ENCODE measurements at places on chromosomes 2 and 18.
A peak's percentile ranks its signal among the peaks of the same experiment; 100 is the strongest.

DNA sequence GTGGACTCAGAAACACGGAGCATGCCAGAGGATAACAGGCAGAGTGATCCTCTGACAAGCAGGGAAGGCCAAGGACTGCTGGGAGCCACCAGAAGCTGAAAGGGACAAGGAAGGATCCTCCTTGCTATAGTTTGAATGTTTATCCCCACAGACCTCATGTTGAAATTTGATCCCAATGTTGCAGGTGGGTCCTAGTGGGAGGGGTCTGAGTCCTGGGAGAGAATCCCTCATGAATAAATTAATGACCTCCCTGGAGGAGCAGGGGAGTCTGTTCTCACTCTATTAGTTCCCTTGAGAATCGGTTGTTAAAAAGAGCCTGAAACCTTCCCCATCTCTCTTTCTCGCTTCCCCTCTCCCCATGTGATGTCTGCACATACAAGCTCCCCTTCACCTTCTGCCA, 124.4 kb downstream of the FBXO15 start:
- no peak for DNase-seq

DNA sequence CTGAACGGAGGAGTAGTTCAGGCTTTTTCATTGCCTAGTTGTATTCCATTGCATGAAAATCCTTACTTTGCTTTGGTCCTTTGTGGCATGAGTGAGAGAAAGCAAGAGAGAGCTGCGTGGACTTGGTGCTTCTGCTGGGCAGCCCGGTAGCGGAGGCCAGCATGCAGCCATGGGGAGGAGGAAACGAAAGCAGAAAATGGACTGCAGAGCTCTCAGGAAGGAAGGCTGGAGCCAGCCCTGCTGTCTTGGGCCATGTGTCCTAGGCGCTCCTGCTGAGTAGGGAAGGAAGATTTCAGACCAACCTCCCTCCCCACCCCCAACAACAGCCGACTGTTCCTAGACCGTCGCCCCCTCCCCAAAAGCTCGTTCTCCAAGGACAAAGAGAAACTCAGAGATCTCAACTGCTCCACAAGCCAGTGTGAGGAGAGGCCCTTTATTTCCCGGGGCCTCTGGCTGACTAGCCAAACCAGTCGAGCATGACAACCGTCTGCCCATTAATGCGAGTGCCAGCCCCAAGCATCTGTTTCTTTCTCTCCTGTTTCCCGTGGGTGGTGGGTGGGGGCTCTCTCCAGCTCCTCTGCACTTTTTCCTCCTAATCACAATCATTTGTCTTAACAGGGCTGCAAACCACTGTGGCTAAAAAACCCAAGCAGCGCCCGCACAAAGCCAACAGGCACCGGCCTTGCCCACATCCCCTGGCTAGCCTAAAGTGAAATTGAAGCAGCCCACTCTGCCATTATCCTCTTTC, 66.8 kb upstream of the FZD7 start:
- DNase-seq, result no peak

GRCh38 chr2:197677056-197677455, 1.7 kb upstream of the RFTN2 start:
- no peak for DNase-seq

- no peak for DNase-seq
Observed at GRCh38 chr18:3266062-3266608, 4.2 kb downstream of the MYL12B start.

DNA sequence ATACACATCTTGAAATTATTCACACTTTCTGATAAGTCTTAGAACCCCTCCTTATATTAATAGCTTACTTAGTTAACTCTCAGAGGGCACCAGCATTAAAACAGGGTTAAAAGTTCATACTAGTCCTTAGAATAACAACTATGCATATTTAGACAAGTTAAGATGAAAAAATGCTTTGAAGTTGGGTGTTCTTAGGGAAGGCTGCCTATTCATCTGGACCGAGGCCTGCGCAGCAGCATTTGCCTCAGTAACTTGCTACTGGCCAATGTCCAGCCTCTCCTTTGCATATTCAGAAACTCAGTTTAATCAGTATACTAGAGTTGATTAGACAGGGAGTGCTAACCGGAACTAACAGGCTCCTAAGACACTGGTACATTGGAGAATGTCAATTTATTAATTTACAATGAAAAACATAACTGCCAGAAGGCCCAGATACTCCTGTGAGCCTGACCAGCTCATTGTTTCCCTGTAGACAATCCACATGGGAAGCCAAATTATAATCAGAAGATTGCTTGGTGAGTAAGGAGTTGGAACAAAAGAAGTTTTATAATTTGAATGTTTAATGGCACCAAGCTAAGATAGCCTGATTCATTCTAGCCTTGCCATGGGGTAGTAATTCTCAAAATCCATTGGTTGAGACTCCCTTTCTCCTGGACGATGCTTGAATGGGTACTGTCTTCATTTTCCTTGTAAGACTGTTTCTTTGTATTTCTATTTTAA, 48.9 kb downstream of the DYNC1I2 start:
- no peak for DNase-seq

DNA sequence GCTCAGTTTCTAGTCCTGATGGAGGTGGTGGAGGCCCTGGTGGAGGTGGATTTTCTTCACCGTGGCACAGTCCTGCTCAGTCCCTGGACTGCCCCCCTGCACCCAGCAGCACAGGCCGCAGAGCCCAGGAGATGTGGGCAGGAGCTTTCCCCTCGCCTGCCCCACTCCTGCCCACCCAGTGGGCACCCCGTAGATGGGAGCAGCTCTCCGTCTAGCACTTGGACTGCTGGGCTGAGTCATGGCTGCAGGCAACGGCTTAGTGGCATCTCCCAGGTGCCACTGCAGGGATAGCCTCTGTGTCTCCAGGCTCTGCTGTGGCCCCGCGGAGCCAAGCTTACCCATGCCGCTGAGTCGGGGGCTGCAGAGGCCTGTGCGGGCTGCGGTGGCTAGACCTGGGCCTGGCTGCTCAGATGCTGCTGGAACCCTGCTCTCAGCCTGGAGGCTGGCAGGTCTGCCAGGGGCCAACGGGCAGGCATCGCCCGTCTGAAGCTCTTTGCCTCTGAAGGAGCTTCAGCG, 92.3 kb upstream of the CTDP1 start:
- no peak for DNase-seq

- DNase-seq, result no peak
Observed at GRCh38 chr2:144382849-144383248, 137.1 kb downstream of the ZEB2 start.

DNA sequence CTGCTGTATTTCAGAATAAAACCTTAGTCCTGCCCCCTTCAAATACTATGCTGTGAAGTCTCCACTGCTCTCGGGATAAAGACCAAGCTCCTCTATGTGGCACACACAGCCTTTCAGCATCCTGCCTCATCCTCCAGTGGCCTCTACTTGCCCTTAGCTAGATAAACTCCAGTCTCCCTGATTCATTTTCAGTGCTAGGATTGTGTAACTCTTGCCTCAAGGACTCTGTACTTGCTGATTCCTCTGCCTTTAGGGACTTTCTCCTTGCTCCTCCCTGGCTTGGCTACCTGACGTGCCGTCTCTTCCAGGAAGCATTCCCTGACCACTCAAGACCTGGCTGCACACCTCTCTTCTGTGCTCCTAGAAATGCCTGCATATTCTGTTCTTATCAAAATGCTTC, 416.7 kb downstream of the MTX2 start:
- no peak for DNase-seq

GRCh38 chr18:13456736-13457271, 238.2 kb downstream of the LDLRAD4 start:
- DNase-seq, result no peak

GRCh38 chr2:64179582-64180321, 35.5 kb upstream of the PELI1 start:
- DNase-seq, result no peak

DNA sequence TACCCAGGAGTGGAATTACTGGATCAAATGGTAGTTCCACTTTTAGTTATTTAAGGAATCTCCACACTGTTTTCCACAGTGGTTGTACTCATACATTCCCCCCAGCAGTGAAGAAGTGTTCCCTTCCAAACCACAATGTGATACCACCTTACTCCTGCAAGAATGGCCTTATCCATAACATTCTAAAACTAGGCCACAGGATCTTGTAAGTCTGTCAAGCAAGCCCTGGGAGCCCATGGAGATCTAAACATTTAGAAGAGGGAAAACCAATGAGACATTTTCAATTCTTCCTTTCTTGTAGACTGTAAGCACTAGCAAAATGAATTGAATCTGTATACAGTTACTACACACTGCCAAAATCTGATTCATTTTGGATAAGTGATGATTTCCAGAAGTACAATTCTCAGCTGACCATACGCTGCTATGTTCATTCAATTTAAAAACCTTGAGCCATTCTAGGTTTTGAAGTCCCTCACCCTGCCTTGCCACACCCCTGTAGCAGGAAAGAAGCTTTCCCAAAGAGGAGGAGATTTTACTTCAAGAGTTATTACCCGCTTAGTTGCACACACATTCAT, 149.1 kb downstream of the SLC8A1 start:
- no peak for DNase-seq

GRCh38 chr2:7595206-7595605, 678.0 kb downstream of the RNF144A start:
- DNase-seq, result no peak

DNA sequence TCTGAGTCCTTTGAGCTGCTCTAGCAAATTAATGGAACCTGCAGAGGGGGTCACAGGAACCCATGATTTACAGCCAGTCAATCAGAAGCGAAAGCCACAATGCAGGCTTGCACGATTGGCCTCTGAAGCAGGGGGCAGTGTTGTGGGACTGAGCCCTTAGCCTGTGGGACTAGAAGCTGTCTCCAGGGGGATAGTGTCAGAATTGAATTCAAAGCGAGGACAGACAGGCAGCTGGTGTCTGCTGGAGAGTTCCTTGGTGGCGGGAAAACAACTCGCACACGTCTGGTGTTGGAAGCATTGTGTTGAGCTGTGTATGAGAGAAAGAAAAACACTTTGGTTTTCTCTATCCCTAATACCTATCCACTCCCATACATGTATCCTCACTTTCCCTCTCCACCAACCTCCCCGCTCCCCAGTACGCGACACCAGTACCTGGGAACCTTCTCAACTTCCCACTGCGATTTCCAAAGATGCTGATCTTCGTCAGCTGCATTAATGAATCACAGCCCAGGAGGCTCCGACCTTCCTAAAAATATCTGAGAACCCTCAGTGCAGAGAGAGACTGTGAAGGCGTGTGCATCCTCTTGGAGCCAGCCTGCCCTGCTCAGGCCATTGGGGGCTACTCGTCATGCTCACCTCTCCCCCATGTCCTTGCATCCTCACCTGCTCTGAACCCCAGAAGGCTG, 88.2 kb downstream of the HS1BP3 start:
- no peak for DNase-seq

- no peak for DNase-seq
Observed at GRCh38 chr2:126431136-126431535, 224.8 kb upstream of the GYPC start.

- no peak for DNase-seq
Observed at GRCh38 chr2:54569745-54570301, 113.7 kb downstream of the SPTBN1 start.

- DNase-seq, result no peak
Observed at GRCh38 chr18:10070561-10071000, 156.8 kb downstream of the VAPA start.

DNA sequence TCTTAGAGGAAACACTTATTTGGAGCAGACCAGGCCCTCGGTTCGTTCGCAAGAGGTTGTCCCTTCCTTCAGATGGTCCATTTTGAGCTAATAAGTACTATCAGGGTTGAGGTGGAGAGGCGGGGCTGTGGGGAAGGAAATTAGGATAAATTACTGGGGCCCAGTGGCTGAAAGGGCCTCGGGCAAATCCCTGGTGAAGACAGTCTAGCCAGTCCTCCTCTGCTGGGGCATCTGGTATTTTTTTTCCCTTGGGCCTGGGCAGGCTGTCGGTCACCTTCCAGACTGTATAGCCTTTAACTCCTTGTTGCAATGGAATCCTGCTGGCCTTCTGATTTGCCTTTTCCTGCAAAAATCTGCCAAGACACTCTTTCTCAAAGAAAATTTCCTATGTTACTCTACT, 1.7 kb upstream of the MYO3B start:
- DNase-seq, result no peak

- DNase-seq, result peak; percentile 63
Observed at GRCh38 chr18:48133671-48134251, 203.3 kb upstream of the SMAD2 start.

DNA sequence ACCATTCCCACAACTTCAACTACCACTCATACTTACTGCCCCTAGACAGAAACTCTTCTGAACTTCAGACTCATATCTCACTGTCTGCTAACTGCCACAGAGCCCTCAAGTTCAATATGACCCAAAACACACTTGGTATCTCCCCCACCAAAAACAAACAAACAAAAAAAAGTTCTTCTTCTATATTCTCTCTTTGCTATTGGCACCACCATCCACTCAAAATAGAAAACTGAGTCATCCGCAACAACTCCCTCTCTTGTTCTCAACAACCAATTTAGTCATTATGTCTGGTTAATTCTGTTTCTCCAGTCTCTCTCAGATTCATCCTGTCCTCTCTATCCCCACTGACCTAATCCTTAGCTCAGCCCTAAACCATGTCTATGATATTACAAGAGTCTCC, 7.2 kb upstream of the DCTN1 start:
- DNase-seq, result no peak

- no peak for DNase-seq
Observed at GRCh38 chr18:51522338-51522737, 324.9 kb upstream of the MEX3C start.

GRCh38 chr2:33166287-33166881, 219.6 kb downstream of the LTBP1 start:
- DNase-seq, result no peak

- no peak for DNase-seq
Observed at GRCh38 chr2:8627019-8627691, 54.7 kb upstream of the ID2 start.

DNA sequence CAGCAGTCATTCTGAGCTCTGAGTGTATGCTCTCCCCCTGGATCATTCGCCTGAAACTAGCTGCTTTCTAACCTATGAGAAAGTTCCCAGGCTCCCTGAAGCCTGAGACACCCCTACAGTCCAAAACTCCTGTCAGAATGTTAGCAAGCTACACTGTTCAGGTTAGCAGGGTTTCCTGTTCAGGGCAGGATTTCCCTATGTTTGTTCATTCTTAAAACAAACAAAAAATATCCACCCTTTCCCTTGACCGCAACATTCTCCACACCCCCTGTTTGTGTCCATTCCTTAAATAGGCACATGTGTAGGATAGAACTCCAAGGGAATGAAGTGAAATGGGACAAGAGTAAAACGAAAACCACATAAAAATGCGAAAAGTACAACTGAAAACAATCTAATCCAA, 83.1 kb downstream of the KLF7 start:
- no peak for DNase-seq

DNA sequence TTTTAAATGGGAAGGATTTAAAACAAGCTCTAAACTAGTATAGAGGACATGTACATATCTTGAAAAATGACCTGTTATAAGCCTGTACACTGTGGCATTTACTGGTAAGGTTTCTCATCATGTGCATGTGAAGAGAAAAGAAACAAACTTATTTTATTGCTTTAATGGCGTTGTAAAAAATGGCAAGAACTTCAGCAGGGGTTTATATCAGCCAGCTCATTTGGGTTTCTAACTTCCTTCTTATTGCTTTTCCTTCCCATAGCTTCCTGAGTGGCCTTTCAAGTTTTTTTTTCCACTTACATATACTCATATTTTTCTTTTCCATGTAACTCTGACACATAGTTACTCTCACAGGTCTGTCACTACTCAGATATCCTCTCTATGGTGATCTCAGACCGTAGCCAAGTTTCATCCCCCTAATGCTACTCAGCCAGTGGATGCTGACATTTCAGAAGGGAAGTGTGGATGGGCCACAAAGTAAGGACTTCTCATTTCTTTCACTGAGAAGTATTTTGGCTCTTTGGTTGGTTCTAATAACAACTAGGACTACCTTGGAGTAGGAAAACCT, 198.2 kb downstream of the PARD3B start:
- DNase-seq, result no peak
